ENCODE measurements at places on chromosomes 1 and 21.

GRCh38 chr1:40399984-40400704 is 26.6 kb downstream of the SMAP2 start:
- DNase-seq: no peak

- peak; percentile 71 for DNase-seq
Observed at GRCh38 chr1:22969304-22969709, 3.4 kb downstream of the LACTBL1 start.

- no peak for DNase-seq
Observed at GRCh38 chr1:243605604-243606003, 244.4 kb downstream of the AKT3 start.

DNA sequence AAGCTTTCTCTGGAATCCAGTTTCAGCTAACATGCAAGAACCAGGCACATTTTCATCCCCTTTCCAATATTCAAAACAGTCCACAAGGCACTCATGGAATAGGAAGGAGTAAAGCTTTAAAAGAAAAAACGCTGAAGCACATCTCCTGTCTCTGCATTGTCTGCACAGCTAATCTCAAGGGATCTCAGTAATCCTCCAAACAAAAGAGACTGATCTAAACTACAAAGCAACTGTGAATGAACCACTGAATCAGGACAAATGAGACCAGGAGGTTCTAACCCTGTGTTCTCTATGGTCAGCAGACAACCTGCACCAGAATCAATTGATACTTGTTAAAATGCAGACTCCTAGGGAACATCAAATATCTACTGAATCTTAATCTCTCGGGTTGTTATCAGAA is 399.0 kb downstream of the HHAT start:
- DNase-seq: no peak

- DNase-seq: no peak
Observed at GRCh38 chr1:81929106-81929505, 128.4 kb downstream of the ADGRL2 start.

DNA sequence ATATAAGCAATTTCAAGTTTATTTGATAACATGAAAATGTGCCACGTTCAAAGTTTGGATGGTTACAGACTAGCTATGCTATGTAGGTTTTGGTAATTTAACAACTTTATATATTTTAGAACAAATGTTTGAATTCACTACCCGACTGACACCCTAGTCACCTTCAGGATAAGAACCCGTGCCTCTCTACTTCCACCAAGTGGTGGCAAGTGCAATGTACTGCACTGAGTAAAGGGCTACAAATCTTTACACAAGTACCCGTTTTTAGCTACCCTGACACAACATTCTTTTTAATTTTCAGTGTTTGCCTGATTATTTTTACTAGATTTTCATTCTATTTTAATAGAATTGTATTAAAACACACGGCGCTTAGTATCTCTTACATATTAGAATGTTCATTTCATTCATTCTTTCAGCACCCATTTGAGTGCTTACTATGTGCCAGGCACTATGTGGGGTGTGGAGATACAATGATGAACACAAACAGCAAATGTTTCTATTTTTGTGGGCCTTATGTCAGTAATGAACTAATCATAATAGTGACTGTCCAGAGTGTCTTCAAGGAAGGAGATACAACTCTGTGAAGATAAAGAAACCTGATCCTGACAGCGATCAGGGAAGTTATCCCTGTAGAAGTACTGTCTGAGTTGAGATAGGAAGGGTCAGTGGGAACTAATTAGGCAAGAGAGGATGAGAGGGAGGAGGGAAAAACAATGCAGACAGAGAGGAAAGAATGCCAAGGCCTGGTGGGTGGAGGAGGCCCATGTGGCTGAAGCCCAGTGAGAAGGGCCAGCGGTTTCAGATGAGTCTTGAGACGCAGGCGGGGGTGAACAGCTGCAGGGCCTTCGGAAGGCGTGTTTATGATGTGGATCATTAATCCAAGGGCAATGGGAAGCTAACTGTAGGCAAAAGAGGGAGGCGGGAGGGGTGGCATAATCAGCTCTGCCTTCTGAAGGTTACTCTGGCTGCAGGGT is 3.8 kb downstream of the LCA5L start:
- no peak for DNase-seq

DNA sequence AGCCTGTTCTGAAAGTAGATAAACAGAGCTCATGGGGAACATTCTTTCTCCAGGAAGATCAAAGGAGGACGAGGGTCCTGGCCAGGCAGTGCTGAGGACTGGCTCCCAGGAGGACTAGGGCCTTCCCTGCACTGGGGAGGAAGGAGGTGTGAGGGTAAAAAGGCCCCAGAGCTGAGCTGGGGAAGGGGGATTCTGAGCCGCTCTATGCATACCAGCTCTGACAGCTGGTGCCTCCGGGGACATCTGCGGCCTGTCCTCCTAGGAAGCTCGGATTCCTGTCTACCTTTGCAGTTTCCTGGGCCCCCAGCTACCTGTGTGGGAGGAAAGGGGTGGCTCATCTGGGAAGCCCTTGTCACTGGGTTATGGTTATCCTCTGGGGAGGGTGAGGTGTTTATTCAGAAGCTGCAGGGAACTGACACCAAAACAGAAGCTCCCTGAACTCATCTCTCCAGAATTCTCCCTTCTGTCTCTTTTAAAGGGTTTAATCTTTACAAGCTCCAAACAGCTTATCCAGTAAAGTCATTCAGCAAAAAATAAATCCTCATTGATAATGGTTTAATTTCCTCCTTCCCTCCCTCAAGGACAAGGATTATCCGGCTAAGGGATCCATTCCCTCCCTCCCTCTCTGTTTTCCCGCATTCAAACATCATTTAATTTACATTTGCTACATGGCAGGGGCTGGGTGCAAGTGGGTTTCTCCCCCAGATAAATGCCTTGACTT is 31.0 kb downstream of the NENF start:
- DNase-seq: no peak

- no peak for DNase-seq
Observed at GRCh38 chr1:20262810-20263534, 27.7 kb upstream of the VWA5B1 start.

DNA sequence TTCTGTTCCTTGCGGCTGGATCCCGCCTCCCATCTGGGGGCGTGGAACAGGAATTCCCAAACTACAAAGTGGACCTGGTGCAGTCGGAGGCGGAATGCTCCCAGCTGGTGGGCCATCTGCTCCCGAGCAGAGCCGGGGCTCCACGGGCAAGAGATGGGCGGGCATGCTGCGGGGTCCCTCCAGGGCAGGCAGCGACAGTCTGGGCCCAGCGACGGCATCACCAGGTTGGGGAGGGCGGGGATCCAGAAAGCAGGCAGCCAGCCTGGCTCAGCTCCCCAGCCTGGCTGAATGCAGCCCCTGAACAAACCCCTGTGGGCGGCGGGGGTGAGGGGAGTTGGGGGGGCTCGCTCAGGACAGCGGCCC is 3.6 kb downstream of the MEGF6 start:
- DNase-seq: no peak

DNA sequence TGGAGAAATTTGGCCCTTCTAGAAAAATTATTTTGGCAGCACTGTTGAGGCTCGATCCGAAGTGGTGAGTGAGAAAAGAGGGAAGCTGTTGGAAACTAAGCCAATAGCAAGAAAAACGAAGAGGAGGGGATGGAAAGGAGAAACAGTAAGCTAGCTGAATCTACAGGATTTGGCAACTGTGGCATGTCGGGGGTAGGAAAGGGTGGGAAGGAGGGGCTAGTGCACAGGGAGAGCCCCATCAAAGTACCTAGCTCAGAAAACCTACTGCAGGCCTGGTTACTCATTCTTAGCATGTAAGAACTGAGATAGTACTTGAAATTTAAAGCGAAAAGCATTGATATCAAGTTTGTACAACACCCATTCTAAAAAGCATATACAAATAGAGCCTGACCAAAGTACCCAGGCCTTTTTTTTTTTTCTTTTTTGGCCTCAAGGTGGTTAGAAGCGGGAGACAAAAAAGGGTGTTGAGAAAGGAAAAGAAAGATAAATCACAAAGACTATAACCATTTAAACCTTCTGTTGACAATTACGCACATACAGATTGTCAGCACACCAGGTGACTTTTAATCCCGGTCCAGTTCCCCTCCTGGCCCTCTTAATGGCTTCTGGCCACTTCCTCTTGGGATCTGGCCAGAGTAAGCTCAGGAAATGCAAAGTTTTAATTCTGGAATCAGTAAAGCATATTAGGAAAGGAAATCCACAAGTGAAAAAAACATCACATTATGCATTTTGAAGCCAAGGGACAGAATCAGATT is 50.4 kb downstream of the SLC16A1 start:
- DNase-seq: no peak

DNA sequence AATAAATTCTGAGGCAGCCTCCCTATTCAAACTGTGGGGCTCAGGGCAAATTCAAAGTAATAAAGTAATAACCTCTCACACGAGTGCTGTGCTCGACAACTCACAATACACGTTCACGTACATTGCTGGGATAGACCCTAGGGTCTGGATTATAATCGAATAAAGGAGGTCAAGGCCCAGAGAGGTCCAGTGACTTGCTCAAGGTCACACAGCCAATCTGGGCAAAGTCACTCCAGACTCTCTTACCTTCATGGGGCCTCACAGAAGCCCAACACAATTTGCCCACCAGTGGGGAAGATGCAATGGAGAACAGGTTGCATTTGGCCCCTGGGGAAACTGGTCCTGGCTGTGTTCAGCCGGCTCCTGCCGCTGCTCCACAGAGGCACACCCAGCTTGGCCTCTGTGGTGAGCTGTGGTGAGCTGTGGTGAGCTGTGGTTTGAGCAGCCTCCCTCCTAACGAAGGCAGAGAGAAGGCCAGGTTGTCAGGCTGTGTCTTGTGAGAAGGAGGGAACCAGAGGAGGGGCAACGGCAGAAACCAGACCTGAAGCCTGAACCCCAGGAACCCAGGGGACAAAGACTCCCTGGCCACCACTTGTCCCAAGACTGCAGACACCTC is 35.1 kb downstream of the NUAK2 start:
- no peak for DNase-seq

DNA sequence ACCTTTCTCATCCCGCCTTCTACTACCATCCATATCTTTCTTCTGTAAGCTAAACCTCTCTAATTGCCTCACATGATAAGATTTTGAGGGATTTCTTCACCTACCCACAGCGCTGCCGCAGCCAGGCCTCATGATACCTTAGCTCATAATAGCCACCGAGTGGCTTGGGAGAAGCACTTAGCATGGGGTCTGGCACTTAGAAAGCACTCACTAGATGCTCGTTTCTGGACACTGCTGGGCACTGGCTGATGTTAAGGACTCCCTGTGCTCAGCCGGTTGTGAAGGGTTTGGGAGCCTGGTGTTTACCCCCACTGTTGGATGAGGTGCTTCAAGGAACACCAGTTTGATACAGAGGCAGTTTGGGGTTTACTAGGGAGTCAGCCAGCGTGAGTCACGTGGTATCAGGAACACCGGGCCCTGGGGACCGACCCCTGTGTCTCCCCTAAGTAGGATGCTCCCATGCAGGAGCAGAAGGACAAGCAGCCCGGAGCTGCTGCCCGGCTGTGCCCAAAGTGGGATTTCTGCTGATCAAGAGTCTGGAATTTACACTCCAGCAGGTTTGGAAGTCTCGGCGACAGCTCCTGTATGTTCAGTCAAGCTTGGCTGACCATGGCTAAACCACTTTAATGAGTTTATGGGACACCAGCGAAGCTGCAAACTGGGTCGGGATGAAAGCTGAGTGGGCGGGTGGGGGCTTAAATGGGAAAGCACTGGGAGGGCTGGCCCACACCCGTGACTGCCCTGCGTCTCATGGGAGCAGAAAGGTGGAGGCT is 63.3 kb downstream of the GALNT2 start:
- peak; percentile 85 for DNase-seq
